ENCODE measurements at places on chromosomes 13 and 19.

GRCh38 chr19:46859637-46860124, 1.1 kb upstream of the ARHGAP35 start:
- DNase-seq = no peak

GRCh38 chr13:49240017-49240416, 7.7 kb upstream of the CDADC1 start:
- no peak for DNase-seq

DNA sequence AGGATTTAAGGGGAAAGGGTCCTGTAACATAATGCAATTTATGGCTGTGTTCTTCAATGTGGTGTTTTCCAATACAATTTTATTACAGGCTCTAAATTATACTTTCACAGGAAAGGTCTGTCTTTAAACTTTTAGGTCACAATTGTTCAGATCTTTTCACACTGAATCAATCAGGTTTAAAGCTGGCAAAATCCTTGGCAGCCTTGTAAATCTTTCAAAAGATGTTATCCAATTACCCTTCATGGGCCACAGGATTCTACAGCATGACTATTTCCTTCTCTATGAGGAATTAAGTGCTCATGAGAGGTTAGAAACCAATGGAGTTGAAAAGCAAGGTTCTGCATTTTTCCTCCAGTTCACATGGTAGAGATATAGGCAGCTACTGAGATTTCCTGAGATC, 211.5 kb upstream of the MIR17HG start:
- no peak for DNase-seq

DNA sequence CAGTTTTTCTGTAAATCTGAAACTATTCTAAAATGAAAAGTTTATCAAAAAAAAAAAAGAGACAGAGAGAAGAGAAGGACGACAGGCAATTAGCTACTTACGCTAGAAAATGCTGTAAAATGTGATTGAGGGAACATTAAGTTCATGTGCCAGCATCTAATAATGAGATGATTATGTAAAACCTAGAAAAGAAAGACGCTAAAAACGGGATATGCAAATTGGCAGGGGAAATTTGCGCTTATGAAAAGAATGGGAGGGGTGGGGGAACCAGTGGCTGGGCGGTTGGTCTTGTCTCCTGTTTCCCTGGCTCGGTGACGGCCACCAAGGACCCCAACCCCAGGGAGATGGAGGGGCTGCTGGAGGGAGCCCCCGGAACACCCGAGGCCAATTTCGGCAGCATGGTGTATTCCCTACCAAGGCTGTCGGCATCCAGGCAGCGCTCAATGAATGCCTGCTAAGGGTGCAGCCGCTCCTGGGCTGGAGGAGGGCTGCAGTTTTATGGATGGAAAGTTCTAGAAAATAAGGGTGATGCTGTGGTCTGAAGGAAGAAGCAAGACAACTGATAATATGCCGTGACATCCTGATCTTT, 34.2 kb downstream of the GNG7 start:
- DNase-seq = no peak

GRCh38 chr19:16825312-16826052, 3.7 kb upstream of the SIN3B start:
- no peak for DNase-seq

GRCh38 chr19:38727868-38728660, 16.2 kb downstream of the CAPN12 start:
- DNase-seq = no peak

GRCh38 chr13:41693434-41693833, 236.1 kb downstream of the RGCC start:
- DNase-seq = no peak

GRCh38 chr19:11373166-11373884, 1.1 kb upstream of the SWSAP1 start:
- no peak for DNase-seq

DNA sequence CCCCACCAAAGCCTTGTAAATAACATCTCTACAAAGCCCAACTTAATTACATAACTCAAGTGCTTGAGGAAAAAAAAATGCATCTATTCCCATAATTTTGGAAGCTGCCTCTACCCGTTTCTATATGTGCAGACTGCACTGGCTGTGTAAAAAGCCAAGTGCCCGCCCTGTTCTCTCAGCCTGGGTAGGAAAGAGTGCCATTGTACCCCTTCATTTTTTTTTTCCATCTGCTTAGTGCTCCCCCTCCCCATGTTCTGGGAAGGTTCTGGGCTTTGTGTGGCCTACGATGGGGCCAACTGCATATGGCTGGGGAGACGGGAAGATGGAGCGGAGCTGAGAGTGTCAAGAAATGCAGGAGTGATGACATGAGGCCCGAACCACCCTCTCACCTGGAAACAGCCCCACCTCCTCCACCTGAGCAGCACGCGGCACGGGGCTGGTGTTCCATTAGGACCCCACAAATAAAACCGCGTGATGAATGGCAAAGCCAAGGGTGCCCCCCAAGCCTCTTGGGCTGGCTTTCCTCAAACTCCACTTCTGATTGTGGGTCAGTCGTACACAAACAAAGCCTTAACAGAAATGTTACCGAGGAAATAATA, 42.1 kb downstream of the TSHZ3 start:
- no peak for DNase-seq

DNA sequence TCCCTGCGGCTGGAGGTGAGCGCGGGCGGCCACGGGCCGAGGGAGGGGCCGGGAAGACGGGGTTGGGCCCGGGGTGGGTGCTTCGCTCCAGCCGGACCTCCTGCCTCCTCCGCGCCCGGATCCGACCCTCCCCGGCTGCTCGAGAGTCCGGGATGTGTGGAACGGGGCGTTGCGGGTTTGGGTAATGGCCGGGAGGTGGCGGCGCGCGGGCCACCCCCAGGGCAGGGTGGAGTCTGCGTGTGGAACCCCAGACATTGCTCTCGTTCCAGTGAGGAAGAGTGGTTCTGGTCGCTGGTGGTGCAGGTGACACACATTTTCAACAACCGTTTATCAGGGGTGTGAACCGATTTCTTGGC, 38.8 kb downstream of the ARHGEF7 start:
- no peak for DNase-seq

GRCh38 chr19:50268501-50268900, 60.7 kb downstream of the KCNC3 start:
- DNase-seq = no peak

- no peak for DNase-seq
Observed at GRCh38 chr13:99422586-99423220, 78.6 kb upstream of the TM9SF2 start.

DNA sequence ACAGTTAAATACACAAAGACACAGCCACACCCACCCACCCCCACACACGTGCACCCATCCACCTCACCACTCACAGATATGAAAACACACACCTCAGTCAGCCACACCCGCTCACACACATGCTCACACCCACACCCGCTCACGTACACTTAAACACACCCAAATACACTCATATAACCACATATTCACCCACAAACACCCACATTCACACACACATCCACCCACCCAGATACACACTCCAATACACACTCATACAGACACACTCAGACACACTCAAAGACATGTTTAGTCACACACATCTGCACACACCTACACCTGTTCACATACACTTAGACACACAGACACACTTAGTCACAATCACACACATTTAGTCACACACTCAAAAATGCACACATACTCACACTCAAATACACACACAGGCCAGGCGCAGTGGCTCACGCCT, 30.6 kb downstream of the ADGRL1 start:
- no peak for DNase-seq

DNA sequence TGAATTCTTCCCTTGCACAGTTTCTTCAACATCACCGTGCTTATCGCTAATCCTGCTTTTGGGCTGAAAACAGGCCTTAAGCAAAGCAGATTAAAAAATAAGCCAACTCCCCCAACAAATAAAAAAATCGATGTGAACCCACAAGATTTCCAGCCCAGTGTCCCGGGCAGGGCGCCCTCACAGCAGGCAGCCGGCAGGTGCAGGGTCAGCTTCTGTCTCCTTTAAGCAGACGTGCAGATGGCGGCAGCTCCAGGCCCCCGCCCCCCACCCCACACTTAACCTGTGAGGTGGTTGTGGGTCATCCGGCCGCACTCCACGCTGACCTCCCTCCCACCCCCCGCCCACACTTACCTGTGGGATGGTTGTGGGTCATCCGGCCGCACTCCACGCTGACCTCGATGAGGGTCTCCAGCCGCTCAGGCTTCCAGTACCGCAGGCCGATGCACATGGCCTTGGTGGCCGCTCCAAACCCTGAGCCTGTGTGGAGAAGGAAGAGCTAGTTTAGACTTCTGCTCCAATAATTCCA, 19.8 kb downstream of the ADPRHL1 start:
- no peak for DNase-seq

DNA sequence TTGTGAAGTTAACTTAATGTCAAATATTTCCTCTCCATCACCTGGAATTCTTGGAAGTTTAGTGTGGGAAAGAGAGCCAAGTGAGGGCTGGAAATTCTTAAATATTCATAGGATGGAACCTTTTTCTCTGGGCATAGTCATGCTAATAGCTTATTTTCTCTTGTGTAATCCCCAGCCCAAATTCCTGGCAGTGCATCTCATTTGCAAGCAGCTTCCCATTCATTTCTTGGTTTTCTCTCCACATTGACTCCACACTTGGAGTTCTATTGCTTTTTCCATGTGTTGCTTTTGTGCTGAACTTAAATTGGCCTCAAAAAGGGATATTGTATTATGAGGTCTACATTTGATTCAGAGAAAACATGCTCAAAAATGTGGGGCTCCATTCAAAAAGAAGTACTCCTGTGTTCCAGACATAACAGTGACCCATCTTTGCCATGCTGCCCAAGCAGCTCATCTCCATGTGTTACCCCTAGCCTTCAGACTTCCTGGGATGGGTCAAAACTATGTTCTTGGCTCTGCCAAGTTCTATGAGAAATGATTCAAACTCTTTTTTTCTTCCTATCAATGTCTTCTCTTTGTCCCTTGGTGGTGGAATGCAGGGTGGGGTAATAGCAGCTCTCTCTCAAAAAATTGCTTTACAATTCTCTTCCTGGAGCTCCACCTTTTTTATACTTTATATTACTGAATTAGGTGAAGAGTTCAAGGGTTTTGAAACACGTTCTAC, 2471.5 kb downstream of the PCDH9 start:
- no peak for DNase-seq

DNA sequence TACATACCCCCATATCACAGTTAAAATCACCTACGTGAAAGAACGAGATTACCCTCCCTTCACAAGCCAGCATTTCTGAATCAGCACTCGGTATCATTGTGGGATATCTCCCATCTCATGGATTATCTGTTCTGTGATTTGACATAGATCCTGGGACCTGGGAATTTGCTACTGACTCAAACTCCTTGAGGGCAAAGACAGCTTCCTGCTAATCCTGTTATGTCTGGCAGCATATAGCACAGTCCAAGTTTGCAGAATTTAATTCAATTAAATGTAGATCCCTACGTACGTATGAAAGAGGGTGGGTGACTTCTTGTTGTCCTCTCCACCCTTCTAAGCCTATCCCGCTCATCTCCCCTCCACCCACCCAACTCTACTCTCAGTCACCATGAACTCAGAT, 476.5 kb downstream of the KLF5 start:
- no peak for DNase-seq

- DNase-seq = peak; percentile 50
Observed at GRCh38 chr19:6372594-6373095, at the start of gene ALKBH7. Gene ALKBH7 (plus strand): TSS chr19:6372794. CDS start chr19:6372821, 27 bp downstream.

DNA sequence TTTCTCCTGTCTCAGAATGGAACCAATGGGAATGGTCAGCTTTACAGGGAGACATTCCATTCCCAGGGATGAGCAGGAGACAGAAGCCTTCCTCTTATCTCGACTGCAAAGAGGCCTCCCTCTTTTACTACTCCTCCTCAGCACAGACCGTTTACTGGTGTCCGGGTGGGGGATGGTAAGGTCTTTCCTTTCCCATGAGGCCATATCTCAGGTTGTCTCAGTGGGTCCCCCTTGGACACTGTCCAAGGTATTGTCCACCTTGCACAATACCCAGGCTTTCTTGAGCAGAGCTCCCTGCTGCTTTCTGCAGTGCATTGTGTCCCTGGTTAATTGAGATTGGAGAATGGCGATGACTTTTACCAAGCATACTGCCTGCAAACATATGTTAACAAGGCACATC, 7.5 kb upstream of the ZNF808 start:
- DNase-seq = no peak

DNA sequence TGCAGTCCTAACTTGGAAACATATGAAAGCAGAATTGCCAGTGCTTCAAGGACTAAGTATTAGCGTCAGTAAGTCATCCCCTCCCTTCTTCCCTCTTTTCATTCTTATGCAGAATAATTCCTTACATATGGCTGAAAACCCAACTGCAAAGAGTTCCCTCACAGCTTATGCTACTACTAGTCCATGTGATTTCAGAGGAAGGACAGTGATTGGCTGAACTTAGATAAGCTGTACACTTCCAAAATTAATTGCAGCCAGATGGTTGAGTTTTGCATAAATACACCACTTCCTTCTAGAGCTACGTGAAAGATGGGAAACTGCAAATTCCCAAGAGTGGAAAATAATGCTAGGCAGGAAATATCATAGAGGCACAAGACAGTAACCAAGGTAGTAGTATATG, 730.4 kb downstream of the OLFM4 start:
- DNase-seq = no peak
